ENCODE measurements at places on chromosomes 11 and 22.

- DNase-seq: no peak
Observed at GRCh38 chr11:845872-846495, 3.3 kb downstream of the TSPAN4 start.

GRCh38 chr11:67287355-67288197 is 1.5 kb upstream of the ANKRD13D start:
- no peak for DNase-seq

DNA sequence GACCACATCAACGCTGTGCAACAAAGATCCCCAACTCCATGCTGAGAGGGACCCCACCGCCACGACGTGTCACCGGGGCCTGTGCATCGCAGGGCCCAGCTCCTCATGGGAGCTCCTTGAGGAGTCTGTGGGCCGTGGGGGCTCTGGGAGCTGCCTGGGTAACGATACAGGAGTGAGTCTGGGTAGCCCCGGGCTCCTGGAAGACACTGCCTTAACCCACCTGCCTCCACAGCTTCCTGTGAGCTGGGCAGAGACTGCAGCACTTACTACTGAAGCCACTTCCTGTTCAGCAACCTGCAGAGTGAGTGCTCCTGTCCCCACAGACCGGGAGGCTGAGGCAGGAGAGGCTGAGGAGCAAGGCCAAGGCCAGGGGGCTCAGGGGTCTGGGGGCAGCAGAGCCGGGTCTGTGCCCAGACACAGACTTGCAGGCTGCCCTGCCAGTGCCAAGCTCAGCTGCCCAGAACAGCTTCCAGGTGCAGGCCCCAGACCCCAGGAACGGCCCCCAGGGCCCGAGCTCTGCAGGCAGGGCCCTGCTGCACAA is 226.7 kb downstream of the BRD1 start:
- DNase-seq: no peak

GRCh38 chr22:42930810-42931420 is 73.8 kb upstream of the ARFGAP3 start:
- no peak for DNase-seq

DNA sequence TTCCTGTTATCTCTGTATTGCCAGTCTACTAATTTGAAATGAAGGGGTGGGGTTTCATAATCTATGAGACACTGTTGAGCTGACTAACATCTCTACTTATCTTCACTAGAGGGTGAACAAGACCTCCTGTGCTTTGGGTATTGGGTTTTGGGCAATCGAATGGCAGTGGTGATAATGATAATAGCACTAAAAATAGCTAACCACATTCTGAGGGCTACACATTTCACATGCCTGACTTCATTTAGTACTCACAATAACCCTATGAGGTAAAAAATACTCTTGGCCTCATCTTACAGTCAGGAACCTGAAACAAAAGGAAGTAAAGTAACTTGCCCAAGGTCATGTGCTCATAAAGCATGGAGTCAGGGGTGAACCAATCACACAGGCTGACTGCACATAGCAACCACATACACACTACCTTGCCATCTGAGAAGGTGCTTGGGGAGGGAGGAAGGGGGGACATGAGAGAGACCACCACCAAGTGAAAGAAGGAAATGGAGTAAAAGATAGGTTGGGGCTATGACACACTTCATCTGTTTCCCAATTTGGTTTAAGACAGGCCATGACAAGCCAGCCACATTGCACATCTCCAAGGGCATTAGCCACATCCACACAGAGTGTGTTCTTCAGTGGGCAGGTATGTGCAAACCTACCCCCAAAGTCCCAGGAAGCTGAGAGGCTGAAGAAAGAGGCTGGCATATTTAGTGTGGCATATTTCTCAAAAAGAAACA is 387.6 kb upstream of the DDI1 start:
- no peak for DNase-seq

- DNase-seq: no peak
Observed at GRCh38 chr11:85699957-85700741, 14.2 kb upstream of the CCDC89 start.

GRCh38 chr11:78359921-78360320 is 57.7 kb downstream of the GAB2 start:
- no peak for DNase-seq

DNA sequence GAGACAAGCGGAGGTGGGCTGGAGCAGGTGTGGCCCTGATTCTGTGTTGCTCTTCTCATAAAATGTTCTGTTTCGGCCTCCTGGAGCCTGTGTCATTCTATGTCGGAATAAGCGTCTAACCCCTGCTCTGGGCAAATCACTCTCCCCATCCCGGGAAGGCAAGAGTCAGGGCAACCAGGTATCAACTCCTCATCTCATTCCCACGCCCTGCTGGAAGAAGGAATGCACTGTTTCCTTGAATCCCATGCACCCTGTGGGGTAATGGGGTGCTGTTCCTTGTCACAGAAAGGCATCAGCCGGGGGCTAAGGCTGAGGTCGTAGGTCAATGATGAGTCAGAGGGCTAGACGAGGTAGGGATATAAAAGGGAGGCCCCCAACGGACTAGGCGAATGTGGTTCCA is 2.6 kb downstream of the FAM180B start:
- DNase-seq: no peak

- no peak for DNase-seq
Observed at GRCh38 chr22:47251911-47252310, 489.5 kb downstream of the TBC1D22A start.
